ENCODE measurements at places on chromosomes 13 and 19.
A peak's percentile ranks its signal among the peaks of the same experiment; 100 is the strongest.

DNA sequence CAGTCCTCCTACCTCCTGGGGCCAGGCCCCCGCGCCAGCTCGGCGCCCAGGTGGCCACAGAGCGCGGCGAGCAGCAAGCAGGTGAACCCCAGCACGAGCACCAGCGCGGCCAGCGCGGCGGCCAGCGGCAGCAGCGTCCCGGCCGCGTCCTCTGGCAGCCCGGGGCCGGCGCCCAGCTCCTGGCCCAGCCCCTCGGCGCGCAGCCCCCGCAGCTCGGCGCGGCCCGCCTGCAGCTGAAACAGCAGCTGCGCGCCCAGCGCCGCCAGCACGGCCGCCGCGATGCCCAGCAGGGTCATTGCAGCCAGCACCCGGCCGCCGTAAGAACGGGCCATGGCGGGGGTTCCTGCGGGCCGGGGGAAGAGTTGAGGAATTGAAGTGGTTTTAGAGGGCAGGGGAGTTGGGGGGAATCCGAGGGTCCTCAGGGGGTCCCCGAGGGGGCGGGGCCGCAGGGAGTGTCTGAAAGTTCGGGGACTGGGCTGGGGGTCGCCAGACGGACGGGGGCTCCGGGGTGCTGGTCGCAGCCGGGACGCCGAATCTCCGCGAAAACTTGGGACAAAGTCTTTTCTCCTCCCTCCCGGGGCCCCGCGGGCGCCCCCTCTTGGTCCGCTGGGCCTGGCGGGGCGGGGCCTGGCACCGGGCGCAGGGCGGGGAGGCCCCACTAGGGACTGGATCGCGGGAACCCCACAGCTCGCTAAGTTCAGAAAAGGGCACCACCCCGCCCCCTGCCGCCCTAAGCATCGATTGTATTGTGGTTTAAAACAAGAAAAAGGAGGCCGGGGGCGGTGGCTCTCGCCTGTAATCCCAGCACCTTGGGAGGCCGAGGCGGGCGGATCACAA lies at the start of gene TMEM221:
Gene TMEM221, minus strand, starts transcription at position 538 of the 837 bp plus-strand sequence. Its CDS starts 206 bp downstream, at position 332.
- DNase-seq = no peak

GRCh38 chr13:46748300-46748699 lies 48.7 kb downstream of the ESD start:
- DNase-seq = no peak

GRCh38 chr13:50712456-50712855 lies 131.0 kb downstream of the DLEU7 start:
- DNase-seq = no peak

DNA sequence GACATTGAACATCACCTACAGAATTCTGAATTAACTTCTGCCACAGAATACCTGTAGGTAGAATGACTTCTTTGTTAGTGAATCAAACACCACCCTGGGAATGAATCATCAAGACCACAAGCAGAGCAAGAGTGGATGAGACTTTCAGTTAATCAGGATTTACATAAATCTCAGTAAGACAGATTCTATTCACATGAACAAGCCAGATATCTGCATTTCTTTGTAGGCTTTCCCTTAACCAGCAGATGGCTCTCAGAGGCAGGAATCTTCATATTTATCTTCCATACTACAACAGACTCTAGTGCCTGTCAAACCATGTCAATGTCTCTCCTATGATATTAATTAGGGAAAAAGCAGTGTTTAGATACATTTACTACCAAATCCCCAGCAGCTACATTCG lies 412.1 kb downstream of the KLF12 start:
- DNase-seq = peak; percentile 60

DNA sequence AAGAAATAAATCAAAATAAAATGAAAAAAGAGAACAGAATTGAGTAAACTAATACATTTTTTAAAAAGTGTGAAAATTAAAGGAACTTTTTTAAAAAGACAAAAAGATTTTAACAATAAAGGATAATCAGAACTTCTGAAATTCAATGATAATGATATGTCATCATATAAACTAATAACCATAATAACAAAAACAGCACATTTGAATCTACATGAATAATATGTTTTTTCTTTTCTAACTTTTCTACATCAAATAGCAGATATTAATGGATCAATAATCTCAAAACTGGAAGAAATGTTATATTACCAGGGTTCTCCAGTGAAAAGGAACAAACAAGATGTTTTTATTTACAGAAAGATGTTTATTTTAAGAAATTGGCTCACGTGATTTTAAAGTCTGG lies 903.3 kb upstream of the MIR17HG start:
- DNase-seq = no peak

DNA sequence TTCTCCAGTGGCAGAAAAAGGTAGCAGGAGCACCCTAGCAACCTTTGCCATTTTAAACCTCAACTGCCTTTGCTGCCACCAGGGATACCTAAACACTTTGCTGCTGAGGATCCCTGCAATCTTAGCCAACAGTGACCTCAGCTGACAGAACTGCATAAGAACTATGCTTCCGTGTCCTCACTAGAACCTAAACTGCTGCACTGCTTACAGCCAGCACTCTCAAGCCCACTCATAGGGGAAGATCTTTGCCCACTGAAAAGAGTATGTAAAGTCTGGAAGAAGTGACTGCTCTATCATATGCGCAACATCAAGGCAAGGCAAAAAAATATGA lies 270.0 kb upstream of the PCDH20 start:
- DNase-seq = no peak

- no peak for DNase-seq
Measured at GRCh38 chr13:100347968-100348367, 240.6 kb downstream of the GGACT start.

Data from myocyte (in vitro differentiated cells).